ENCODE measurements at places on chromosomes 7 and 10.

DNA sequence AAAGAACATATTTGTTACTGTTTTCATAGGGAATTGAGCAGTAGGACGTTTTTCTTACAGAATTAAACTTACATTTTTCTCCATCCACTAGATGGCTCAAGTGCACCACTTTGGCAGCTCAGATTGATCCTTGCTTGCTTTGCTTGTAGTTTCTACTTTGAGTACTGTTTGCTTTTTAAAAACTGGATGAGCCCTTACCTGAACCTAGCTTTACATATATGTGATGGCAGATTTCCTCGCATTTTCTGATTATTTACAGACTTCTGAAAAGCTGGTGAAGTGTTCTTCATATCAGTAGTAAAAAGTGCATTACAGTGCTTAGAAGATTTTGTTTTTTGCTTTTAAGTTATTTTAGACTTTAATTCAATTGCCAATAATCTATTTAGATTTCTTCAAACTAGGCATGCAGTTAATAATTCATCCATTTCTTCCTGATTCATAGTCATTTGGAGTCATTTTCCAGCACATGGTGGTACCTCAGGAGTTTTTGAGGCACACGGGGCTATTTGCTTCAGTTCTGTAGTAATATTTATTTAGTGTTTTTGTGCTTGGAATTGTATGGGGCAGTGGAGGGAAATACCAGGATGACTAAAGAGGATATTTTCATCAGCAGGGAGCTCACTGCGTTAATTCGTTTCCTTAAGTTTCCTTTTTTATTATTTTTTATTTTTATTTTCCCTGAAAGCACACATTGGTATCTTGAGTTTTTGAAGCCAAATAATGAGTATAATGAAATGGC is 57.3 kb downstream of the MAPK8 start:
- peak; percentile 86 for DNase-seq

DNA sequence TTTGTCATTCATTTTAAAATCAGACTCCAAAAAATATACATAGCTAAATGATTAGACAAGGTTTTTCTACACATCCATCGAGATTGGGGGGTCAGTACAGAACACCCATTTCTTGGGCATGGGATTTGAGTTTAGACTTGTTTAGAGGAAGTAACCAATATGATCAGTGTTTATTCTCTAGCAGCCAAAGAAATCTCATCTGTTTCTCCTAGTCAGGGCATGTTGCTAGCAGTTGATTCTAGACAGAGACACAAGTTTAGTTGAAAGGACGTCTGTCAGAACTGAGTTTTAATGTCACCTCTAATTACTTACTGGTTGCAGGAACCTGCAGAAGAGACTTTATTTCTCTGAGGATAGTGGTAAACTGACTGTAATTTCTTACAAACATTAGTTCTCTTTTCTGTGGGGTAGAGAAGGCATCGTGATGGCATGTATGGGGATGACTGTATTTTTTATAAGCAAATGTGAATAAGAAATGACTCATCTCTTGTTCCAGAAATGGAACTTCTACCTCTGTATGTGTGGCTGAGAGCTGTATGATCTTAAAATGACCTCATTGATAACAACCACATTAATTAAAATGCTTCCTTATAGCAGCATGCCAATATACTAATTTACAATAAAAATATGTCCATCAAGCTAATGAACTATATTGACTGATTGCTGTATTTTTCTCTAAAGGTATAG is 30.6 kb upstream of the RHOBTB1 start:
- no peak for DNase-seq

DNA sequence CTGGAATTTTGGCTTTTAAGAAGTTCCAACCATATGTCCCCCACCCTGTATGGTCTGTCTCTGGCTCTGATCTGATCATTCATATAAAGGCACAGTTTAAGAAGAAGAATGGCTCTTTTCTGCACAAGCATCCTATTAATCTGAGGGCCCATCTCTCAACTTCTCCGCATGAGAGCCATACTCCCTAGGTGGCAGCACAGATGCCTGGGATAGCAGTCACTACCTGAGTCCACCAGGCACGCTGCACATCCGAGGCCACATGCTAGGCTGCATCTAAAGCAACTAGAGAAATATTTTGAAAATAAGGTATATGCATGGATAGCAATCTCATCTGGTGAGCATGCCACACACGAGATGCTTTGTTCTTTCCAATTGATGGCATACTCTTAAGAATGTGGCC is 565.5 kb downstream of the PARD3 start:
- peak; percentile 45 for DNase-seq

- peak; percentile 93 for DNase-seq
These were observed at the start of gene PPP1R17 for GRCh38 chr7:31687024-31687748. Gene PPP1R17 (plus strand): TSS chr7:31687215. CDS start chr7:31692442, 5,227 bp downstream.

DNA sequence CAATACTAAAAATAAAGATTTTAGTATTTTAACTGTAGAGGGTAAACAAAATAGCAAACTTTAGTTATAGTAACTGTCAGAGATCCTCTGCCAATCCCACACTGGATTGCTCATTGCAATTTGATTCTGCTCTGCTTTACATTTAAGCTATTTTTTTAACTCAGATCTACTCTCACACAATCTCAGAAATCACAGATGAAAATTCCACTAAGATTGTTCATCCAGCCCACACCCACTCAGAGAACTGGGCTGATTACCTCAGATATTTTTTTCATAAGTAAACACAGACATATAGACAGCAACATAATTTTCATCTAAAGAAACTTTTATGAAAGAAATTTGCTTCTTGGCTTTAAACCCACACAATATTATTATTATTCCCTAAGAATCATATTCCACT is 7.0 kb downstream of the OSBPL3 start:
- no peak for DNase-seq

GRCh38 chr7:43888993-43889945 is 17.1 kb downstream of the URGCP start:
- no peak for DNase-seq

DNA sequence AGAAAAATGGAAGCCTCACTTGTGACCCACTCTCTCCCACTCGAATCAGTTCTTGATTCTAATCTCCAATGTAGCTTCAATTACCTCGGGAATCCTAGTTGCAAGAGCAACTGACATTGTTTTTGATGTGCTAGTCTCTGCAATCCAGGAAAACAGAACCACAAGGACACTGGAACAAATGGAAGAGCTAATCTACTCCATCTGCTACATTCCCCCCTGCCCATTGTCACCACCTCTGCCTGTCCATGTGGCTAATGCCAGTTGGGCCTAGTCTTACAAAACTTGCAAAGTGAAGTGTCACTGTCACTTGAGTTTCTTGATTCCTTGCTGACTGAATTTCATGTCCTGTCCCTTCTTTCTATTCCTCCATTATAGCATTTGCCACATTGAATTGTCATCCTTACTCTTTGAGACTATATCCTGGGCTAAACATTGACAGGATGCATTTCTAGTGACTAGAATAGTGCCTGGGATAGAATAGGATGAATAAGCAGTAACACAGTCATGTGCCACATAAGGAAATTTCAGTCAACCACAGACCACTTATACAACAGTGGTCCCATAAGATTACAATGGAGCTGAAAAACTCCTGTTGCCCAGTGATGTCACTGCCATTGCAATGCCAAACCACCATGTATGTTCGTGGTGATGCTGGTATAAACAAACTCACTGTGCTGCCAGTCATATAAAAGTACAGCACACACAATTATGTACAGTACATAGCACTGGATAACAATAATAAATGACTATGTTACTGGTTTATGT is 13.5 kb downstream of the GCC1 start:
- no peak for DNase-seq

- no peak for DNase-seq
These were observed 62.4 kb downstream of the COA1 start for GRCh38 chr7:43666938-43667337.

DNA sequence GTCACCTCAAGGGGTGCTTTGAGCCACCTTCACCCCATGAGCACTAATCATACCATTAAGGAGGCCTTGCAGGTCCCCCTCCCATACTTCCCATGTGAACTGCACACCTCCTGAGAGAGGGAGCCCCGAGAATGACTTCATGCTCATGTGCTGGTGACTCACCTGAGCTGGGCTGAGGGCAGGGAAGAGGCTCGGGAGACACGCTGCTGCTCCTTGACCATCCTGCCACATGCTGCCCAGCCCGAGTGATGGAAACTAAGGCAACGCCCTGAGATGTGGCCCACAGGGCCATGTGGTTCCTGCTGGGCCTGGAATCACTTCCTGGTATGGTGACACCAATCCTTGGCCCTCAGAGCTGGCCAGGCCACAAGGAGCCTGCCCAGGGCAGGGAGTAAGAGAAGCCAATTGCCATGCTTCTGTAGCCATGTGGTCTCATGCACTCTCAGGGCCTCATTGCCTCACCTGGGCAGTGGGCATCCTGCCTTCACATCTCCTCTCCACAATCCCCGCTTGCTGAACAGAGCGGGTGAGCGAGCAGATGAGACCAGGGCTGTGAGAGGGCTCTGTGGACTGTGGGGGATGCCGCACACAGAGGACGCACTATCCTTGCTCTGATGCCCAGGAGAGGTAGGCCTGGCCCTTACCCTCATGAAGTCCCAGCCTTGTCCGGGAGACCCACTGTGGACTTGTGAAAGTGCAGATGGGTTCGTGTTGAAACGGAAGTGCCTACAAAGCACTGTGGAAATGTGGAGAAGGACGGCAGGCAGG is 18.3 kb upstream of the PPIF start:
- DNase-seq, result no peak

GRCh38 chr10:12406764-12407400 is 57.5 kb downstream of the CAMK1D start:
- no peak for DNase-seq

GRCh38 chr7:23055582-23056178 is 41.8 kb upstream of the HYCC1 start:
- DNase-seq, result peak; percentile 88

- DNase-seq, result no peak
These were observed 387.3 kb upstream of the NPVF start for GRCh38 chr7:25615593-25615992.

- no peak for DNase-seq
These were observed 28.3 kb downstream of the C1GALT1 start for GRCh38 chr7:7210475-7211237.

DNA sequence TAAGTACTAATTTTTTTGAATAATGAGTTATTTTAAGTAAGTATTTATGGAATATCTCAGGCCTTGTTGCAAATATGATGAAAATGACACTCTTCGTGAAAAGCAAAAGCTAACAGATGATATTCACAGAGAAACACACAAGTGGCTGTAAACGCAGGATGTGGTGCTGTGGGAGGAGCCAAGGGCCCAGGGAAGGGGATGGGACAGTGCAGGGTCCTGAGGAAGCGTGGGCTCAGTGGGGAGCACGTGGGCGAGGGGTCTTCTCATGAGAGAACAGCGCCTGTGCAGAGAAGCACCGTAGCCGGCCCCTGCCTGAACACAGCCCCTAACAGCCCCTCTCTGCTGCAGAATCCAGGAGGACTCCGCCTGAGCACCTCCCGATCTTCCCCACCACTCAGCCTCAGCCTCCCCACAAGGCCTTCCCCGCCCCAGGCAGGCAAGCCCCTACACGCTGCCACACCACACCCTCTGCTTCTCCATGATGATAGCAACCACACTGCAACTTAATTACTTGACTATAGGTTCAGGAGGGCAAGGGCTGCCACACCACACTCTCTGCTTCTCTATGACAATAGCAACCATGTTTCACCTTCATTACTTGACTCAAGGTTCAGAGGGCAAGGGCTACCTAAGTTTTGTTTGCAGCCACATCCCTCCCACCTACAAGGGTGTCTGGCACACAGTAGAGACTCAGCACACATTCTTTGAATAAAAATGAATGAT is 152.6 kb upstream of the RNF32 start:
- DNase-seq, result no peak

- DNase-seq, result peak; percentile 37
These were observed 339.7 kb upstream of the NFE2L3 start for GRCh38 chr7:25812086-25812850.

GRCh38 chr7:116167177-116167576 is 43.2 kb upstream of the TES start:
- no peak for DNase-seq

DNA sequence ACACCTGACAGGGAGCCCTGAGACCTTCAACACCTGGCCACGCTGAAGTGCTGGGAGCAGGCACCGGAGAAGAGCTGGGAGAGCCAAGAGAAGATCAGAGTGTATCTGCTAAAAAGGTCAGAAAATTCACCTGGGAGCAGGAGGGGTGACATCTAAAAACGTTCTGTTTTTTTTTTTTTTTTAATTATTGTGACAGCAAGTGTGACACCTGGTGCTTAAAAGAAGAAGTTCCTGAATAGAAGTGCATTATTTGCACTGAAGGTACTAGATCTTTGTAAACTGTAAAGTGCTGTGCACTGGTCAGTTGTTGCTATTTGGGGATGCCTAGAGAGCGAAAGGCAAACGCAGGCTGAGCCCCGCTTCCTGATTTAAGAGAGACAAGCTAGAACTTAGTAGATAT is 422.0 kb downstream of the PLXNA4 start:
- no peak for DNase-seq

- no peak for DNase-seq
These were observed 87.1 kb downstream of the NKX6-2 start for GRCh38 chr10:132698761-132699391.

GRCh38 chr10:5461914-5462840 is 37.2 kb downstream of the CALML5 start:
- peak; percentile 20 for DNase-seq

DNA sequence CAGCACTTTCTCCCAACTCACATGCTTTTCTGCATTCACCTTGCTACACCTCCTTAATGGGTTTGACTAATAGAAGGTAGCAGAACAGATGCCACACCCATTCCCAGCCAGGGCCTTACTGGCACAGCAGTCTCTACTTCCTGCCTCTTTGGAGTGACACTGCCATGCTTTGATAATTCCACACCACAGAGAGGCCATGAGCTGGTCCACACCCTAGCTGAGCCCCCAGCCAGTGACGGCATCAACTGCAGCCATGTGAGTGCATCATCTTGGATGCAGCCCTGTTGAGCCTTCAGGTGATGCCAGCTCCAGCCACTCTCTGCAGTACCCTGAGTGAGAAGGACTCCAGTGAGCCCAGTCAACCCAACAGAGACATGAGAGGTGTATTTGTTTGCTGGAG is 27.5 kb upstream of the EZH2 start:
- no peak for DNase-seq

GRCh38 chr10:389836-390448 is 254.7 kb downstream of the ZMYND11 start:
- no peak for DNase-seq

GRCh38 chr7:7820939-7821338 is 102.5 kb upstream of the RPA3 start:
- DNase-seq, result no peak

Measured in brain (organoid and tissue), 16 donors.